Stimulated activated CD8-positive, alpha-beta memory T cell treated with anti-CD3 and anti-CD28 coated beads, Interleukin-15, amount 100 ng/mL, for 48 hours (primary cell): ENCODE measurements at places on chromosomes 7 and 10.

DNA sequence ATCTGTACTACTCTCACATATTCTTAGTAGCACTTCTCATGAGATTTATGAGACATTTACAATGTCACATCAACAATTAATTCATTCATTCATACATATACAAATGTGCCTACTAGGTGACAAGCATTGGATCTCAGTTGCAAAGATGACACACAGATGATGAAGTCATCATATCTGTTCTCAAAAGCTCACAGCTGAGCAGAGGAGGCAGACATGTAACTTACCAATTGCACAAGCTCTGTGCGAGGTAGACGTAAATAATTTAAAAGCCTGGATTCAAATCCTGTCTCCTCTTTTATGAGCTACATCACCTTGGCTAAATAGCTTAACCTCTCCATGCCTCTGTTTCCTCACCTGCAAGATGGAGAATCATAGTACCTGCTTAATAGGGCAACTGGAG lies 109.4 kb upstream of the FAM133B start:
- no peak for DNase-seq

- no peak for DNase-seq
These were observed 232.2 kb downstream of the TRIL start for GRCh38 chr7:28725911-28726310.

- no peak for DNase-seq
These were observed 151.4 kb downstream of the RPS24 start for GRCh38 chr10:78184851-78185692.

DNA sequence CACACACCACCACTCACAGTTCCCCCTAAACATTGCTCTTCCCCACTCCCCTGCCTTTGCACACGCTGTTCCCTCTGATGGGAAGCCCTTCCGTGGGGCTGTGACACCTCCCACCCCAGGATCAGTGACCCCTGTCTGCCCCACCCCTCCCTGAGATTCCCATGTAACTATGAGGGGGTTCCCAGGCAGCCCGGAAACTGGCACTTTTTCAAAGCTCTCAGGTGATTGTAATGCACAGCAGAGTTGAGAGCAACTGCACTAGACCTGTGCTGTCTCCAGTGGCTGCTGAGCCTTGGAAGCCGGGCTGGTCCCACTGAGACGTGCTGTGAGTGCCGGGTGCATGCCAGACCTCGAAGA lies 29.8 kb downstream of the GPRIN2 start:
- no peak for DNase-seq

DNA sequence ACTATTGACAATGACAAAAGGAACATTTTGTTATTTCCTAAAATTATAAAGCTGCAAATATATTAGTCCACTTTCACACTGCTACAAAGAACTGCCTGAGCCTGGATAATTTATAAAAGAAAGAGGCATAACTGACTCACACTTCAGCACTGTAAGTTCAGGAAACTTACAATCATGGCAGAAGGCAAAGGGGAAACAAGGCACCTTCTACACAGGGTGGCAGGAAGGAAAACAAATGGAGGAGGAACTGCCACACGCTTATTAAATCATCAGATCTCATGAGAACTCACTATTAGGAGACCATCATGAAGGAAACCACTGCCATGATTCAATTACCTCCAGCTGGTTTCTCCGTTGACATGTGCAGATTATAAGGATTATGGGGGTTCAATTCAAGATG lies 203.1 kb downstream of the TPK1 start:
- DNase-seq: no peak

GRCh38 chr7:84912537-84912936 lies 274.3 kb downstream of the SEMA3D start:
- DNase-seq: no peak
